Hematopoietic multipotent progenitor cell treated with erythropoietin and hydrocortisone succinate and interleukin-3 and kit ligand, for 15 days (in vitro differentiated cells): ENCODE measurements at places on chromosomes 5 and 9.

DNA sequence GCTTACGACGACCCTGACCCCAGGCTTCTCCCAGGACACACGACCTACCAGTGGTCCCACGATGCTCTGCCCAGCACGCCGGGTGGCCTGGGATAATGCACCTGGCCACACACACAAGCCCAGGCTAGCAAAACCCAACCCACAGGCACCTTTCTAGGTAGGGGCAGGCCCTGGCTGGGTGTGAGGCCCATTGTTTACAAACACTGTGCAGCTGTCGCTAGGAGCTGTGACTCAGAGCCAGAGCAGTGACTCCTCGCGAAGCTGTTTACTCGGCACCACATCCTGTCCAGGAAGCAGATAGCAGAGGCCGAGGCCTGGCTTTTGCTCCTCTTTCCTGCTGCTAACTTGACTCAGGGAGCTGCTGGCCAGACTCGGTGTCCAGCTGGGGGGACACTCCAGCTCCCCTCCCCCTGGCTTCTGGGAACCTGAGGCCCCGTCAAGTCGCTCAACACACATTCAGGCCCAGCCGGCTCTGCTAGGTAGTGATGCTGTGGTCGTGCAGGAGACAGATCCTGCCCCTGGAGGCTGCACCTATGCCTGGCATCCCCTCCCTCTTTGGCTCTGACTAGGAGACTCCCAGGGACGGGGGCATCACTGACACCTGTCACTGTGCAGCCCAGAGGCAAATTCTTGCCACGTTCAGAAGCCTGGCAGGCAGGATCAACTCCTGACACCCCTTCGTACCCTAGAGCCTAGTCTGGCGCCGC is 12.8 kb upstream of the RALGDS start:
- DNase-seq = peak; percentile 63

GRCh38 chr9:121178676-121179372 is 22.8 kb downstream of the RAB14 start:
- DNase-seq = no peak

GRCh38 chr5:68554571-68555279 is 339.2 kb downstream of the PIK3R1 start:
- no peak for DNase-seq

DNA sequence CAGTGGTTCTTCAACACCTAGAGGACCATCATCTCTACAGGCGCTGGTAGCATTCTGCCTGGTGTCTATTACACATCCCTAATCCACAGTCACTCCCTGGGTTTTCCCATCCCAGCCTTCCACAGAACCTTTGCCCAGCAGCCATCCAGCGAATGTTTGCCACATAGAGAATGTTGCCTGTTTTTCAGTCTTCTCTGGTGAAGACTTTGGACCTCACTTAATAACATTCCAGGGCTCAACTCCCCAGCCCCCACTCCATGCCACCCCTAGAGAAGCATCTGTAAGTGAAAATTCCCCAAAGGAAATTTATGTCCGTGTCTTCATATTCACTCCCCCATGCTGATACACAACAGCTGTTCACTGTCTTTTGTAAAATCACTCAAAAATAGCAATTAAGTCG is 249.6 kb downstream of the AOPEP start:
- no peak for DNase-seq

- no peak for DNase-seq
Measured at GRCh38 chr9:121672213-121672612, 20.8 kb downstream of the DAB2IP start.

DNA sequence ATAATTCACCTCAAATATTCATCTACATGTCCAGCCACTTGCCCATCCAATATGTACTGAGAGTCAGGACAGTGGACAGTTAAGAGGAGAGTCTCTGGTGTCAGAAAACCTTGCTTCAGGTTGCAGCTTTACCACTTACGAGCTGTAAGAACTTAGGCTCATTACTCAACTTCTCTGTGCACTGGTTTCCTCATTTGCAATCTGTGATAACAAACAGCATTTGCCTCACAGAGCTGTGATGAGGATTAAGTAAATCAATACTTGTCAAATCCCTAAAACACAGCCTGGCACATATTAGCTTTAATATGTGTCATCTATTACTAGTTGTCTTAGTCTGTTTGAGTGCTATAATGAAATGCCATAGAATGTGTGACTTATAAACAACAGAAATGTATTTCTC is 8.6 kb downstream of the GOLGA1 start:
- DNase-seq = no peak

GRCh38 chr5:161600156-161600555 is 53.6 kb upstream of the GABRB2 start:
- DNase-seq = no peak

DNA sequence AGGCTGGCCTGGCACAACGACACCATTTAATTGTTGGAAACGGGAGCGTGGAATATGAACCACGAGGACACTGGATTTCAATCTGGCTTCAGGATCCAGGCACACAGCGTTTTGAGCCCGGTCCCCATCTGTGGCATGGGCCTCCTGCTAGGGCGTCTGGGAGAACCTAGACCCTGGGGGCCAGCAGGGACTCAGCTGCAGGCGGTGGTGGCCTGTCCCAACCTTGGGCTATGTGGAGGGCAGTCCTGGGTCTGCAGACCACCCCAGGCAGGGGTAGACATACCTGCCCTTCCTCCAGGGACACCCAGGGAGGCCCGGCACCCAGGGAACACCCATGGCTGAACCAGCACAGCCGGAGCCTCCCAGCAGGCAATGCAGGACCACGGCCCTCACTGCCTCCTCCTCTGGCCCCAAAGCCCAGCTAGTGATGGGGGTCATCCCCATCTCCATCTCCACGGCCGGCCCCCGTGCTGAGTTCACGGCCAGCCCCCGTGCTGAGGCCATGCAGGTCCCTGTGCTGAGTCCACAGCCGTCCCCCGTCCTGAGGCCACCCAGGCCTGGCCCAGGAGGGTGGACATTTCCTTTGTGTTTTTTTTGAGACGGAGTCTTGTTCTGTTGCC is 18.5 kb upstream of the UBAC1 start:
- no peak for DNase-seq

DNA sequence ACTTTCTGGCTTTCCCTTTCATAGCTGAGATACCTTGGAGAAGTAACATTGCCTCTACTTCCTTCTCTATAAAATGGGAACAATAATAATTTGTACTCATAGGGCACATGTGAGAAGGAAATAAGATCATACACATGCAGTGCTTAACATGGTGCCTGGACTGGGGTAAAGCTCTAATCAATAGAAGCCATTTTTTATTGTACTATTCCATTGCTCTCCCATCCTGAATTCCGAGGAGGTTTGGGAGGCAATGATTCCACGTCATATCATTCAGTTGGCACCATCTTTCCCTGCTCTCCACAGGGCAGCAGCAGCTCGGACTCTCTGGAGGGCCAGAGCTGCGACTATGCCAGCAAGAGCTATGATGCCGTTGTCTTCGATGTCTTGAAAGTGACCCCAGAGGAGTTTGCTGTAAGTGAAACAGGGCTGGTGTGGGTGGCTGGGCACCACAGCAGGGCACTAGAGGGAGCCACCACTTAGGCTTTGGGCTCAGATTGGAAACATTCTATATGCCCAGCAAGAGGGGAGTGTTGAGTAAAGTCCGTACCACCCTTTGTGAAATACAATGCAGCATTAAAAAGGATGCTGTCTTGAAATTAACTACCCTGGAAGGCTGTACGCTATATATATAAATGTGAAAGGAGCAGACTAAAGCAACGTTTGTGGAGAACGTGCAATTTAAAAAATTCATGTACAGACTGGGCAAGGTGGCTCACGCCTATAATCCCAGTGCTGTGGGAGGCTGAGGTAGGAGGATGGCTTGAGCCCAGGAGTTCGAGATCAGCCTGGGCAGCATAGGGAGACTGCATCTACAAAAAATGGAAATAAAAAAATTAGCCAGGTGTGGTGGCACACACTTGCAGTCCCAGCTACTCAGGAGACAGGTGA is 51.2 kb downstream of the RALGPS1 start:
- DNase-seq = no peak

- DNase-seq = no peak
Measured at GRCh38 chr5:166331521-166331920, 1959.9 kb upstream of the WWC1 start.

GRCh38 chr9:127779136-127779981 is 893 bp upstream of the SH2D3C start:
- no peak for DNase-seq

DNA sequence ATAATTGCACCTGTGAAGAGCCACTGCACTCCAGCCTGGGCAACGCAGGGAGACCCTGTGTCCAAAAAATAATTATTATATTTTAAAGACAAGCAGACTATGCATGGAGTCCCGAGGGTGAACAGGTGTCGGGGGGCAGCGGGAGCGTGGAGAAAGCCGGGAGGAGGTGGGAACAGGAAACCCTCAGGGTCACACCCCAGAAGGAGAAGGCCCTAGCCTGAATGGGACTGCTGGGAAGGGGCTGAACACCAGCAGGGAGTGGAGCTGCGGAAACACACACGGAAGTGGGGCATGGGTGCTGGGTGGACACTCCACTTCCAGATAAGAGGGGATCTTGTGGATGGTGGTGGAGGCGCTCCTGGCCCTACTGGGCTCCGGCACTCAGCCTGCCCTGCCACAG is 12.8 kb downstream of the SURF6 start:
- no peak for DNase-seq

- DNase-seq = no peak
Measured at GRCh38 chr9:91847581-91848091, 102.4 kb downstream of the ROR2 start.

GRCh38 chr5:5616247-5616895 is 193.9 kb downstream of the ICE1 start:
- no peak for DNase-seq

DNA sequence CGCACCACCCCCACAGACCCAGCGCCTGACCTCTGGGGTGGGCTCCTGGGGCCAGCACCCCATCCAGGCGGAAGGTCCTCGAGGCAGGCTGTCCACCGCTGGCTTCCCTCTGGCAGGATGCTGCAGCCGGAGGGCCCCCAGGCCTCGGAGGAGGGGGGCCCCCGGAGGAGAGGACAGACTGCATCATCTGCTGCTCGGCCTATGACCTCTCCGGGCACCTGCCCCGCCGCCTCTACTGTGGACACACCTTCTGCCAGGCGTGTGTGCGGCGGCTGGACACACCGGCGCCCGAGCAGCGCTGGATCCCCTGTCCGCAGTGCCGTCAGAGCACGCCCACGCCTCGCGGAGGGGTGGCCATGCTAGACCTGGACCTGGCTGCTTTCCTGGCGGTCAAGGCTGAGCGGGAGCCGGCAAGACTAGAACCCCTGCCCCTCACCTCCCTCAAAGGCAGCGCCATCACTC is 1.2 kb downstream of the RNF224 start:
- no peak for DNase-seq

GRCh38 chr5:66661149-66661548 is 65.0 kb downstream of the MAST4 start:
- no peak for DNase-seq

GRCh38 chr9:90929626-90930025 is 128.0 kb downstream of the SYK start:
- DNase-seq = no peak
